T-helper 2 cell treated with Interferon-gamma antibody and Interleukin-4, amounts not matched to agents 100 ng/mL and 5 ng/mL, for 36 hours (primary cell): ENCODE measurements at places on chromosomes 4 and X. TPM values are rescaled to one million over a fixed set of nuclear protein-coding genes. Genes with fewer than 3 reads are reported as not detected.

Gene GPAT3
- 10.3 and 11.1 TPM in 2 replicates for total RNA-seq

Gene MAGEA2
- not detected in 2 replicates for total RNA-seq

Gene CSAG1
- total RNA-seq: not detected in 2 replicates

Gene TSPAN6
- total RNA-seq: not detected in 2 replicates

Gene FMR1
- 44.6 and 49.5 TPM in 2 replicates for total RNA-seq
